Epithelial cell of proximal tubule (primary cell): ENCODE measurements at places on chromosomes 6 and 20. TPM values are rescaled to one million over a fixed set of nuclear protein-coding genes. Genes with fewer than 3 reads are reported as not detected.

- no peak for DNase-seq
Observed at GRCh38 chr6:122673343-122673961, 63.2 kb downstream of the PKIB start.

Gene ECT2L
- not detected in 2 replicates for total RNA-seq

DNA sequence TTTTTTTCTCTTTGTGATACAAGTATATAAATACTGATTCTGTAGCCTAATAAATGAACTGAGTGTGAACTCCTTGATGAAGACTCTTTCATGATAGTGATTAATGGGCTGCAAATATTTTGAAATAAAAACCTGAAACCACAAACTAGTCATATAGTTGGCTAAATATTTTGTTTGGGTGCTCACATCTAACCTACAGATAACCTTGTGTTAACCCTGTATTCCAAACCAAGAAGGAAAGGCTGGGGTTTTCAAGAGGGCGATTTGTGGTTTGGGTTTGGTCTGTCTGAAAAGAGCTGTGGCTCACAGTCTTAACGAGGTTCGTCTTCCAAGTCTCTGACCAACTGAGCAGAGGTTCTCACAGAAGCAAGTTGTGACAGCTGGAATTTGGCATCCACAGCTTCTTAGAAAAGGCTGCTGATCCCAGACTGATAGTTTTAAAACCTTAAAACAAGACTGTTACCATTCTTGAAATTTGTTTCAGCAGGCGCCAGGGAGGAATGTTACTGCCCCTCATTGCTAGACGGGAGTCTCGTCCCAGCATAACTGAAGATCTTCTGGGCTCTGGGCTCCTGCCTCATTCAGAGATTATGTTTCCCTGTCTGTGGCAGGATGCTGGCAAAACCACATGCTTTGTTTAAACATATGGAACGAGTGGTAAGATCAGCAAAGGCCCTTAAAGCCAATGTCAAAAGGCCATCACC, 736.4 kb upstream of the MARCKS start:
- DNase-seq: no peak

DNA sequence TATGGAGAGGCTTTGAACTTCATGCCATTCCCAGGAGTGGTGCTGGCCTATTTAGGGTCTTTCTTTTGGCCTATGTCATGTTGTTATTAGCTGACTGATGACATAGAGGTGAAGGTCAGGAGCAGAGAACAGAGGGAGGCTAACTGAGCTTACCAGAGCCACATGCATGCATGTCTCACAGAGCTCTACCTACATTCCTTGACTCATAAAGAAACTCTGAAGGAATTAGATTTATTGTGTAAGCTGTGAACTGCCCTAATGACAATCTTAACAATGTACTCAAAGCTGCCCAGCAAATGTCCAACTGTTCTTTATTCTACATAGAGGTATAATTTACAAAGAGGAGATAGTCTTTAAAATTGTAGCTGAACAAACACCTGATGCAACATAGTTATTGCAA, 192.7 kb upstream of the CNR1 start:
- DNase-seq: peak; percentile 56

DNA sequence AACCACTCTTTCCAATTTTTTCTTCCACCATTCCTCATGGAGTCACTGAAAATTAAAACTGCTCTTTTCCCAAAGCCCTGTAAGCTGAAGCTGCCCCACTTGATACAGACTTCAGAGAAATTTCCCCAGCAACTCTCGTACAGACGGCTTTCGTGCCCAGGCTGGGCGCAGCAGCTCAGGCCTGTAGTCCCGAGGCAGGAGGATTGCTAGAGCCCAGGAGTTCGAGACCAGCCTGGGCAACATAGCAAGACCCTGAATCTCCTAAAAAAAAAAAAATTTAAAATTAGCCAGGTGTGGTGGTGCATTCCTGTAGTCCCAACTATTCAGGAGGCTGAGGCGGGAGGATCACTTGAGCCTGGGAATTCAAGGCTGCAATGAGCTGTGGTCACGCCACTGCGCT, 6.6 kb downstream of the PPDPF start:
- DNase-seq: no peak

Gene KHDC3L
- not detected in 2 replicates for total RNA-seq

- DNase-seq: no peak
Observed at GRCh38 chr6:14824484-14825275, 421.2 kb upstream of the JARID2 start.

Gene NHSL1
- total RNA-seq: 3.5 and 4.0 TPM in 2 replicates

Gene NKAIN2
- total RNA-seq: under 0.01 TPM in 1 of 2 replicates, not detected in the other

DNA sequence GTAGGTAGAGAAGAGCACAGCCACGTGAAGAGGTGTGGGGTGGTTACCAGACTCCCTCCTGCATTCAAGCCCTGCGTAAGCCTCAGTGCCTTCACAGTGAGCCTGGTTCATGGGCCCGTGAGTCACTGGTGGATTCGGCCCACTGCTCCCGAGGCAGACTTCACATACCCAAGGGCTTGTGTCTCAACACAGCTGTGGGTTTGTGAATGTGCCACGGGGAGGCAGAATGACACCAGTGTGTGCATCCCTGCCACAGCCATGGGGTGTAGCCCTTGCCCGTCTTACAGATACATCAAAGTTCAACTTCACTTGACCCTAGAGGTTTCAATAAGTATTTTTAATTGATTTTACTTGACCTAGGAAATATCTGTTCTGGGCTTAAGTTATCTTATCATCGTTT, 108.5 kb downstream of the MAP3K4 start:
- DNase-seq: no peak

Gene RBPJL
- not detected in 2 replicates for total RNA-seq

DNA sequence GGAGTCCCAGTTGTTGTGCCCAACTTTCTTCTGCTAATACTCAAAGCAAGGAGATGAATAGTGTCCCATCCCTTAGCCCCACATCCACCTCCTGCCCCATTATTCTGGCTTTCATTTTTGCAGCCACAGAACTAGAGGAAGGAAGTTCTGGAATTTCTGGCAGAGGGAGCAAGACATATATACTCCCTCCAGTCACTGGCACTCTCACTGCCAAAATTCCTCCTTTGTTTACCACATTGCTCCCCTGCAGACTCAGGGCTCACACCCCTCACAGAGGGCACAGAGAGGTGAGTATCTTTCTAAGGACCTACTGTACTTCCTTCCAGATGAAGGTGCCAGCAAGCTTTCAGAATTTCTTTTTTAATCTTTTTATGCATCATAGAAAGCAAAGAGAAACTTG, 168.0 kb upstream of the ID4 start:
- DNase-seq: no peak

DNA sequence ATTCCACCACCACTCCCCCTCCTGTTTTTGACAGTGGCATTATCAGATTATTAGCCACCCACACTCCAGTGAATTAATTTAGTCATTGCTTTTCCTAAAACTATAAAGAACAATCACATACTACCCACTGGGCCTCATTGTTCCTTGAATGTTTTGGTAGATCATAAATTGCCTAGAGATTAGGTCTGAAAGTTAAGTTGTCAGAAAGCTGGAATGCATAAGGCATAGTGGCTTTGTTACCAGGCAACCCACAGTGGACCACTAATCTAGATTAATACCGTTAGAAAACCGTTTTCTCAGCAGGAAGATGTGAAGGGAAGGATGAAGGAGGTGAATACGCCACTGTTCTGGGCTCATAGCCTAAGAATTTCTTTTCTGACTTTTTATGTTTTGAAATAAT, 75.6 kb downstream of the SAMD3 start:
- DNase-seq: no peak

DNA sequence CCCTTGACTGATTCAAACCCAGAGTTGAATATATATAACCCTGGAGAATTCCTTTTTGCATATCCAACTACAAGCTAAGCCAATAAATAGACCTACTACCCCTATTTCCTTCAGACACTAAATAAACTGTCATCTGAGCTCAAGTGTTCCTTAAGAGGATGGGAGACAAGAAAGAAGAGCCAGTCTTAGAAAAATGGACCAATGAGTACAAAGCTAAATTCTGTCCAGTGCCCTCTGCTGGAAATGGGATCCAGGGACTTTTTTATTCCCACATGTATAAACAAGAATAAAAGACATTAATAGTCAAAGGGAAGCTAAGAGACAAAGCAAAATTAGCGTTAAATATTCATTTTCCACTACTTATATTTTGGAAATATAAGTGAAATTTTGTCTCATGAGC, 4.8 kb downstream of the PPP1R10 start:
- DNase-seq: no peak
